ENCODE measurements at places on chromosomes 2 and 18.

DNA sequence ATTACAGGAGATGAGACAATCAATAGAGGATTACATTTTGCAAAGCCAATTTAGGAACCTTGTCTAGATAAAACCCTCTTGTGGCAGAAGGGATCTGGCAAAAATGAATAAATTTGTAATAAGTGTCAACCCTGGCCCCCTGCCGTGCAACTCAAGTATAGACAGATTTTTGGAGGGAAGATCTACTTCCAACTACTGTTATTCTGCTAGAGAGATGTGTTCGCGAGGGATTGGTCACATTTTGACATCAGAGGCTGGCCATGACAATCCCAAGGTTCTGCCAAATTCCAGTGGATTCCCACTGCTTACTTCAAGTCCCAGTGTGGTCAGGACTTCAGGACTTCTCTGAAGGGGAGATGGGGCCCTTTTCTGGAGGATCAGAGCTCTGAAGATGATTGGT lies 192.6 kb downstream of the SH3RF3 start:
- DNase-seq = no peak

GRCh38 chr18:33372442-33372841 lies 68.1 kb downstream of the CCDC178 start:
- DNase-seq = no peak

- DNase-seq = no peak
Observed at GRCh38 chr2:70985283-70985688, 6.9 kb downstream of the ANKRD53 start.

- DNase-seq = no peak
Observed at GRCh38 chr18:27787547-27787946, 389.4 kb downstream of the CDH2 start.

DNA sequence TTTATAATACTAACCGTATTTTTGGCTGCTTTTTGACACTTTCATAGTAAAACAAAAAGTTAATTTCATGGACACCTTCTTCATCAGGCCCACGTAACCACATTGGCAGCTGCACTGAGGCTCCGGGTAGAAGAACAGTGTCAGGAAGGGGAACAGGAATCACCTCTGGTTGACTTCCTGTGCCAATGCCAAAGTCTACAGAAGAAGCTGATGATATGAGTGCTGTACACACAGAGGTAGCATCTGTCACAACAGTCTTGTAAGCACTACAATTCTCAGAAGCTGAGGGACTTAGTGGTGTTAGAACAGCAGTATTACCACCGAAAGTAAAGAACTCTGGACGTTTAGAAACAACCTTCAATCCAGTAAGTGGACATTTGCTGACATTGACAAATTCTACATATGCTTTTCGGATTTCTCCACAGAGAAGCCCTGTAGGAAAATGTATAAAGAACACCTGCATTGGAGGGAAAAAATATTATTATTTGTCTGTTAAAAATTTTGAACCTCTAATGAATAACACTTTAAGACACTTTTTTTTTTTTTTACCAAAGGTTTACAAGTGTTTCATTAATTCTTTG lies 85.3 kb downstream of the TRAPPC8 start:
- no peak for DNase-seq

DNA sequence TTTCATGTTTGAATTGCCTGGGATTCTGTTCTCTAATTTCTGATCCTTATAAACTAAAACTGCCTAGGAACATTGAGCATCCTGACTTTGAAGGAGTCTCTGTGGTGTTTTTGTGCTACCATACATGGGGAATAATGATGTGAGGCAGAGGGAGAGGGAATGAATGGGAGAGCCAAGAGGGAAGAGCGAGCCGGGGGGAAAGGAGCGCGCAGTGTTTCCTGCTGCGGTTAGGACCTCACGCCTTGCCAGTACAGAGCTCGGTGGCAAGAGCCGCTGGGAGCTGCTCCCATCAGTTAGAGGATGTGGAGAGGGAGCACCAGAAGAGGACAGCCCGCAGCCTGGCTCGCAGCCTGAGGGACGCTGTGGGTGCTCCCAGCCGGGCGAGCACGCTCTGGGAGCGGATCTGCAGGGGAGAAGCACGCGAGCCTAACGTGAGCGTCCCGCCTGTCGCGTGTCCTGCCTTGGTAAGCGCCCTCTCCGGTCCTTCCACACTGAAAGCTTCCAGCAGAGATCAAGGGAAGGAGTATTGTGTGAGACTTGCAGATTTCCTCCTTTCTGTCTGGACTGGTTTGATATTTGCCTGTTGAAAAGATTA lies 114.7 kb downstream of the FAM210A start:
- DNase-seq = no peak

GRCh38 chr18:34837769-34838272 lies 127.7 kb downstream of the DTNA start:
- no peak for DNase-seq

GRCh38 chr2:112566104-112566503 lies 18.3 kb upstream of the CHCHD5 start:
- no peak for DNase-seq

- DNase-seq = no peak
Observed at GRCh38 chr2:8597559-8598225, 84.2 kb upstream of the ID2 start.

DNA sequence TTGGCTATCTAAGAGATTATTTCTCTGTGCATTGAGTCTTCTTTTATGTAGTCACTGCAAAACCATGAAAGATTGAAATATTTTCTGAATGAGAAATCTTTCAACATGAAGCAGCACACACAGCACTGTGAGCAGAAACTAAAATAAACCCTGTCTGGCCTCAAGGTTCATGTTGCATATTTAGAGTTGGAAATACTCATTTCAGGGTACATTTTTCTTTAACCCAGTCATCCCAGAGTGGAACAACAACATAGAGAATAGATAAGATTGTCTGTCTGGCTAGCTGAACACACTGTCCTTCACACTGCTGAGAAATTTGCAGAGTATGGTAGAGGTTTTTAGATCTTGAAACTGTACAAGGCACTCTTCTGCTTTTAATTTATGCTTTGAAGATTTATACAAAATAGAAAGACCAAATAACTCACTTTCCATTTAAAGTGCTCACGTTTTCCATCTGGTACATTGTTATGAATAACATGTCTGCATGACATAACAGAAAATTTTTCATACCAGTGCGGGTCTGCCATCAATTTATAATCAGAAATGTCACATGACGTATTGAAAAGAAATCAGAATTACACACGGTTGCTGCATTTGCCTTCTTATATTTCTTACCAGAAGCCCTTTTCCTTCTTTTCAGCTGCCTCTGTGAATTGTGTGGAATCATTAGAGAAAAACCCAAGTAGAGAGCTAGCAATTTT lies 25.0 kb upstream of the FN1 start:
- no peak for DNase-seq

DNA sequence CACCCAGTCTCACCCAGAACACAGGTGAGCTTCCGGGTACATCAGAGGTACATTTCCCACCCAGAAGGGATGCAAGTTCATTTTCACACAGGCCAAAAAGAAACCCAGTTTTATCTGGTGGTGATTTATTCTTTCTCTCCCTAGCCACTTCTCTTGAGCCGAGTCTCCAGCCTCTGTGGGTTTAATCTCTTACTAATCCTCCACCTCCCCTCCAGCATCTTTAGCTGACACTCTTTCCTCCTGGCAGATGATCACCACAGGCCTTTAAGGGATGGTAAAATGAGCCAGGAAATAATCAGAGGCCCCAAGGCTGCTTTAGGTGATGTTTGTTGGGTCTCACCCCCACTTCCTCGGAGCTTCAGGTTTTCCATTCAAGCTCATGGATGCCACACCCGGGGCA lies 145.7 kb upstream of the DLX2 start:
- no peak for DNase-seq

DNA sequence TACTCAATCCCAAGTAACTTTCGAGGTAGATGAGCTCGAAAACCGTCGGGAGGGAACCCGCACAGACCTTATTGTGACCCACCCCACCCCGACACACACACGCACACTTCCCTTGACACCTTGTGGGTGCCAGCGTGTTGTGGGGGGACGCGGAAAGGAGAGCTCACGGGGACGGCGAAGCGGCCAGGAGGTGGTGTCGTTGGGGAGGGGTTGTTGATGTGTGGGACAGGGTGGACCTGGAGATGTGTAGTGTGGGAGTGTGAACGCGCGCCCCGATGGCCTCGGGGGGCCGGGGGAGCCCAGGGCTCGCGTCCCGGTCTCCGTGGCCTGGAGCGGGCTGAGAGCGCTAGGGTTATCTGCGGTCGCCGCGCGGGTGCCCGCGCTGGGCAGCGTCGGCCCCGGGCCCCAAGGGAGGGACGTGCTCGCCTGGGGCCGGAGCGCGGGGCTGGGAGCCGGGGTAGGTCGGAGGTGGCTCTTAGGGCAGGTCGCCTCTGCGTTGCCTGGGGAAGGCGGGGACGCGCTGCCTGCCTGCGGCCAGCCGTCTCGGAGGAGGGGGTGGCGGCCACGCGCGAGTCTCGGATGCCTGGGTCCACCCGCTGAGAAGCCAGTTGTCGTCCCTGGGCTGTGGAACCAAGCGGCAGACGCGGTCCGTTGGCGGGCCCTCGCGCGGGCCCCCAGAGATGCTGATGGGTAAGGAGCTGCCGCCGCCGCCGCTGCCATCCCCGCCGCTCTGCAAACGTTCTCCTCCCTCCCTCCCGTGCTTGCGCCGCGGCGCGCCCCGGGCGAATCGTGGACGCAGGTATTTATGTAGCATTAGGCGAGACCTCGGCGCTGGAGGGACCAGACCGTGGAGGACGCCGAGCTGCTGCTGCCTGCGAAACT lies 1.6 kb downstream of the KLHL29 start:
- no peak for DNase-seq

DNA sequence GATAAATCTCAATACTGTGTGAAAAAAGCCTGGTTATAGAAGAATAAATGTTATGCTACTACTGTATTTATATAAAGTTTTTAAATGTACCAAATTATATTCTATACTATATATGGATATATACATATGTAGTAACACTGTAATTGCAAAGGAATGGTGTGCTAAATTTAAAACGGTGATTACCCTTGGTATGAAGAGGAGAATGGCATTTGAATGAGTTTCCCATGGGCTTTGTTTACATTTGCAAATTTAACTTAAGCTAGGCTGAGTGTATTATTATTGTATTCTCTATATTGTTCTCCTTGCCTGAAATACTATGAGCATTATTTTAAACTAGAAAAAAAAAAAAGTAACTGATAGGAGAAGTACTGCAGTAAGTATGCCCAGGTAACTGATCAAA lies 4.7 kb upstream of the SP3 start:
- DNase-seq = no peak

DNA sequence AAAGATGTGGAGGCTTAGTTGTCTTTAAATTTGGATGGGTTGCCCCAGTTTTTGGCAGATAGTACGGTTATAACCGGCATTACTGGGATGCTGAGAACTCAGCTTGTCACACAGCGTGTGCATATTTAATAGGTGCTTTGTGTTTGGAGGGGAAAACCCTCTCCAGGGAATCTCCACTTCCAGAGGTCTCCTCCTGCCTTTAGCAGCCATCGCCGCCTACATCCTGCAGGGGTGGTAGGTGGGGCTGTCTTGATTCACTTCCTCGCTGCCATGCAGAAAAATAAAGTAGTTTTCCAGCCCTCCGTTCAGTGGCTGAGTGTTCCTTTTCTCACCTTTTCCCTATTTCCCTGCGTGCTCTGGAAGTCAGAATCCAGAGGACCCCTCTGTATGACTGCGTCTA lies 76.4 kb downstream of the ITGB1BP1 start:
- no peak for DNase-seq

DNA sequence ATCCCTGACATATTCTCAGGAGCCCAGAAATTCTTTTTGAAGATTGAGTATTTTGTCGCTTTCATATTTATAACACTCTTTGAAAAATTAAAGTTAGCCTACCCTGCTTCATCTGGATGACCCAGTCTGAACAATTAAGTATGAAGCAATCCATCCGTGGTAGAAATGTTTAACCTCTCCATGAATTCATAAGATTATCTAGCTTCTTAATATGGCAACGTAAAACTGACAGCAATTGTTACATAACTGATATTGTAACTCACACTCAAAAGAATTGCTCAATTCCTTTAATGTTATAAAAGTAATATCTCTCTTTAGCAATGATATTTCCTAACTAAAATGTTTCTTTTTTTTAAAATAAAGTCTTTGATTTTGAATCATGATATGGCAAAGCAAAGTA lies 7.2 kb upstream of the ABCA12 start:
- DNase-seq = no peak

DNA sequence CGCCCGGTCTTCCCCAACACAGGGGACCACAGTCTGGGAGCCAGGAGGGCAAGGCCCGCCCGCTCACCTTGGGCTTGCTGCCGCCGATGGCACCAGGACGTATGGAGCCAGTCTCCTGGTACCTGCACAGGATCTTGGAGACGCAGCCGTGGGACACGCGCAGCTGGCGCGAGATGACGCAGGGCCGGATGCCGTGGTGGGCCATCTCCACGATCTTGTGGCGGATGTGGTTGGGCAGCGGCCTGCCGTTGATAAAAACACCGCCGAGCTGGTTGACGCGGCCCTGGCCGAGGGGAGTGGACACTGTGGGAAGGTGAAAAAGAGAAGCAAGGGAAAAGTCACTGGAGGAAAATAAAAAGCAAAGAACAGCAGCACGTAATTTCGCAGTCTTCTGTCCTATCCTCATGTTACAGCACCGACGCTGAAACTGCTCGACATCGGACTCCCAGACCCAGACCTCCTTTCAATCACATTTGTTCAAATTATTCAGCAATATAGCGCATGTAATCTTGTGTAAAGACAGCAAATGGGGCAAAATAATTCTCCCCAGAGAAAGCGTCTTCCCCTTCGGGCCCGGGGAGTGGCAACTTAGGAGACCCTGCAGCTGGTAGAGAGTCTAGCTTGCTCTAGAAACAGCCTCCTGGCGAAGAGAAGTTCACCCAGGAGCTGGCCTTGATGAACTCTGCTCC lies 1.7 kb downstream of the PAX3 start:
- no peak for DNase-seq

DNA sequence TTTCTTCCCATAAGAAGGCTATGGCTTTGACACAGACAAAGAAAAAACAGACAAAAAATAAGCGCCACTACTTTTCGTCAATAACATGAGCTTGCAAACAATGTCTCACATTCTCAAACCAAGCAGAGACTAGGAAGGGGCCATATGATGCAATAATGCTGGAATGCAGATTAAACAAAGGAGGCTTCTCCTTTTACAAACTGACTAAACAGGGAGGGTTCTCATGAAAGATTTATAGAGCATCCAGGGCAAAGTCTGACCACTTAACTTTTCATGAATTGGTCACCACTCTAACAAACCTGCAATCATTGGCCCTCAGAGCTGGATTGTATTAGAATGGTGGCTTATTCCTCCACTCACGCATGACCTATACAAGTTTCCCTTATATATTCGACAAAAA lies 663.3 kb upstream of the CHAC2 start:
- DNase-seq = no peak

DNA sequence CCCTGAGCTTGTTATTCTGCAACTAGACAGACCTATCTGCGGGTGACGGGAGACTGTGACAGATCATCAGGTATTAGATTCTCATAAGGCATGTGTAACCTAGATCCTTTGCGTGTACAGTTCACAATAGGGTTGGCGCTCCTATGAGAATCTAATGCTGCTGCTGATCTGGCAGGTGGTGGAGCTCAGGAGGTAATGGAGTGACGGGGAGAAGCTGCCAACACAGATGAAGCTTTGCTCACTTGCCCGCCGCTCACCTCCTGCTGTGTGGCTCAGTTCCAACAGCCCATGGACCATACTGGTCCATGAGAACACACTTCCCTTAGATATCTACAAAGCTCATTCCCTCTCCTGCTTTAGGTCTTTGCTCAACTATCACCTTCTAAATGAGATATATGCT lies 198.2 kb upstream of the SMAD7 start:
- DNase-seq = no peak

- no peak for DNase-seq
Observed at GRCh38 chr2:74072565-74072964, 75.1 kb downstream of the BOLA3 start.
